ENCODE measurements at places on chromosomes 13 and 19. TPM values are rescaled to one million over a fixed set of nuclear protein-coding genes. Genes with fewer than 3 reads are reported as not detected.

The CYP4F8 gene
- total RNA-seq, result not detected

The RNF225 gene
- total RNA-seq, result not detected

- DNase-seq, result no peak
Observed at GRCh38 chr13:54859827-54860226, 1831.2 kb downstream of the OLFM4 start.

GRCh38 chr19:55344444-55344843, 4.8 kb downstream of the KMT5C start:
- DNase-seq, result no peak

DNA sequence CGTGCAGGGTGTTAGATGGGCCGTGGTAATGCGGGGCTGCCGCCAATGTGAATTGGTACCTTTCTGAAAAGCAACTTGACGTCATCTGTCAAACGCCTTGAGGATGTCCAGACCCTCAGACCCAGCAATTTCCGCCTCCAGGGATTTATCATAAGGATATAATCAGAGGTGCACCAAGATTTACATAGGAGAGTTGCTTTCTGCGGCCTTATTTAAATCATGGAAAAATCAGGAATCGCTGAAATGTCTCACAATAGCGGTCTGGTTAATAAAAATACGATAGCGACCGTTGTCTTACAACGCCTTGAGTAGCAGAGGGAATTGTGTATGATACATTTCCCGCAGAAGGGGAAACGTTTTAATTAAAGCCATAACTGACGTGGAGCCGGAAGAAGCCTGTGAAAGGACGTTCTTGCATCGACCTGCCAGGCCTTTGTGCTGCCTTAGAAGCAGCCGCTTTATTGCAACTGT, 32.3 kb upstream of the NDUFS7 start:
- peak; percentile 55 for DNase-seq

DNA sequence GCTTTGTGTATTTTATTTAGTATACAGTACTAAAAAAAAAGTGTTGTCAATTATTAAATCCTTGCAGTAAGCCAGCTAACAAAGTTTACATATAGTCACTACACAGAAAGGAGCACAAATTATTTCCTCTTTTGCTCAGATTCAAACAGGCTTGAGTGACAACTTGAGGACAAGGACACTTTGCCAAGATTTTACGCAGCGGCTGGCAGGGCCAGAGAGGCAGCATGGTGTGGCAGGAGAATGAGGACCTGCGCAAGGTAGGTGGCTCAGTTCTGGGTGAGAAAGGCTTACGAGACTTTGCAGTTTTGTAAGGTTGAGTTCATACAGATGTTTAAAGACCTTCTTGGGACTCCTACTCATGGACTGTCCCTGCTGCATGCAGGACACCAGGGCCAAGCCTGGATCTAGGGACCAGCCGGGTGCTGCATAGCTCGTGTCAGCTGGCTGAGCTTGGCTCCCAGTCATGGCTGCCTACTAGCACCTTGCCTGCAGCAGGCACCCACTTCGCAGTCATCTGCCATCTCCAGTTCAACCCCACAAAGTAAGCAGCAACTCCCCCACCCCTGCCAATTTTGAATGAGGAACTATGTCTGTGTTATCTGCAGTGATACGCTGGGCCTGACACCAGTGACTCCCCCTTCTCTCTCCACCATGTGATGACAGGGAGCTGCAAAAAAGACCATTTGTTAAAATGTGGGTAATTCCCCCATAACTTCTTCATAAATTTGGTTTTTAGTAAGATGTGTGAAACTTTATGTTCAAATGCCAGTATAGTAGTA, 3.7 kb upstream of the TUBA3C start:
- no peak for DNase-seq
